ENCODE measurements at places on chromosomes 1 and 21.
A peak's percentile ranks its signal among the peaks of the same experiment; 100 is the strongest.

DNA sequence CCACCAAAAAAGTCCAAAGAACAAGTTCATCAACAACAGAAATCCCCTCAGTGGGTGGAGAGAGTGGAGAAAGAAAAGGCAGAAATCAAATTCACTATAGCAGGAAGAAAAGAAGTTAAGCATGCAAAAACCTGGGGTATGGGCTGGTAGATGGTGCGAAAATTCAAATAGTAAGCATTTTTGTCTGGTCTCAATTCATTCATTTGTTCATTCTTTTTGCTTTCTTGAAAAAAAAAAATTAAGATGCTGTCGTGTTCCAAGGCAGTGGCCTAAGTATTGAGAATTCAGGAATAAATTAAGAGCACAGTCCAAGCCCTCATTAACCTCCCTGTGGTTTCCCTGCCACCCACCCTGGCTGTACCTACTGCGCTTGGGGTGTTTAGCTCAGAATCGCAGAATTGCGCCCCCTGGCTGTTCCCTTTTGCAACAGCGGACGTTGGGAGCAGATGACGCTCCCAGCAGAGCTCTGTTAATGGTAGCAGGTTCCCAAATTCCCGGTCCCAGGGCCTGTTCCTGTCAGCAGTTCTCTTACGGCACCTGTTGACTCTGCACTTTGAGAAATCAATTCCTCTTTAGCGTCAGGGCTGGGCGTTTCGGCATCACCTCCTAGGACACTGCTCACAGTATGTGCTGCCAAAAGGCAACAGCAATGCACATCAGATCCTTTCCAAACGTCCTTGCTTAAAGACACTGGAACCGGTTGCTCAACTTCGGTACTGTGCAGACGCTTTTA lies 34.0 kb upstream of the SSX2IP start:
- DNase-seq, result no peak

DNA sequence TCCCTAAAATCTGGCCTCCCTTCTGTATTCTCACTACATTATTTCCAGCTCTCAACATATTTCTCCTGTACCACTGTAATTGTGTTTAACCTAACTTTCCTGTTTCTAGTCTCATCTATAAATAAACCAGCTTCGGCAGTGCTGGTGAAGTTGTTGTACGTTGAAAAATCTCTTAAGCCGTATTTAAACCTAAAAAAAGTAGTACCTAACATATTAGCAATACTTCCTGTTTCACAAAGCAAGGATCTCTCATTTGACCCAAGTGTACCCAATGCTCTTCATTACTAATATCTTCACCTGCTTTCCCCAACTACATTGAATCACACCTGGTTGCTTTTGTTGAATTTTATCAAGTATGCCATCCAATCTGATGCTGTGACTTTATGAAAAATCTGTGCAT lies 42.2 kb upstream of the RGS21 start:
- no peak for DNase-seq

DNA sequence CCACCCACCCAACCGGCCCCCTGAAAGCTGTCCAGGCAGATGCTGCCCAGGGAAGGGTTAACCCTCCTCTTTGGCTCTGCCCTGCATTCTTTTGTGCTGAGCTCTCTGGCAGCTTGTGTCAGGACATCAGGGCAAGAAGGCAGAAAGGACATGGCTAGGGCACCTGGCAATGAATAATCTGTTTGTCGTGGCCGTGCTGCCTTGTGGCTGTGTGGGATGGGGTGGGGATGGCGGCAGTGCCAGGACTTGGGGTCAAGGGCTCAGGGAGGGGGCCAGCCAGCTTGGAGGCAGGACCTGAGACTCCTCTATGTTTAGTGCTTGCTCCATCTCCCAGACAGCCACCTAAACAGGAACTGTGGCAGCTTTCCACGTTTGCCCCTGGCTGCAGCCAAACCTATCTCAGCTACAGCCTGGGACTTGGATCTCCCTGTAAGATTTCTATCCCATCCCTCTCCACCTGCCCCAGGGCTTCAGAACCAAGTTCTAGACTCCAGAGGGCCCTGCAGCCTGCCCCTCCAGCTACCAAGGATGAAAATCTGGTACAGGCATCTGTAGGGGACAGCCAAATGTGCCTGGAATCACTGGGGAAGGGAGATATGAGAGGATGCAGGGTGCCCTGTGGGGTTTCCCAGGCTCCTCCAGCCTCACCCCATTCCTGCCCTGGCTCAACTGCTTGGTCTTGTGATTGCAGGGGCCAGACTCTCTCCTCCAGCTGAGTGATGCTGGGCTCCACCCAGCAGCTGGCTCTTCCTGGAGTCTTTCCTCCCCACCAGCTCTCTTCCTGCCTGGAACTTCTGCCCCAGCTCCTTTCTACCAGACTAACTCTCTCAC lies 9.6 kb upstream of the GPR37L1 start:
- DNase-seq, result no peak

DNA sequence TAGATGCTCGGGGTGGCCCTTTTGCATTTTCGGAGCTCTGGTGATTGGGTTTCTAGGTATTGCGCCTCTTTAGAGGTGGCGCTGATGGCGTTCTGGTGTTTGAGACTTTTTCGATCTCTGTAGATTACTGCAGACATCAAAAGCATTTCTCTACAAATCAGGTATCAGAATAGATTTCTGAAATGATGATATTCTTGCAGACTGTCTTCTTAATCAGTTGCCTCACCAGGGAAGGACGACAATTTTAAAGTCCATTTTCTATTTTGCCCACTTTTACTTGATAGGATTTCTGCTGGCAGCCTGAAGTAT lies 65.2 kb upstream of the VAMP3 start:
- DNase-seq, result peak; percentile 7

DNA sequence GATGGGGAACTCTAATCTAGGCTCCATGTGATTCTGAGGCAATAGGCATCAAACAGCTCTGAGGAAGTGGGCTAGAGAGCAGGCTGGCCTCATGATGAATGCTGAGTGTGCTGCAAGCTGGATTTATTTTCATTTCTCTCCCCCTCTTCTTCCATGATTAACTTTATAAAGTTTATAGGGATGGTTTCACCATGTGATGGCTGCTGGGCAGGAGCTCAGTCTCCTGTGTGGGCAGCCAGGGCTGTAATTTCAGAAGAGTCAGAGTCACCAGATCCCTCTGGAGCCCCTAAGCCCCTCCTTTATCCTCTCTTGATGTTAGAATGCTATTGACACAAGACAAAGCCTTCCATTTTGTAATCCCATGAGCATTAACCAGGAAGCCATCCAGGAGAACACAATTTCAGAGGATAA lies 143.6 kb downstream of the CNIH3 start:
- no peak for DNase-seq

GRCh38 chr1:63103682-63104081 lies 218.7 kb upstream of the FOXD3 start:
- DNase-seq, result no peak

GRCh38 chr1:198775606-198776005 lies 136.8 kb downstream of the PTPRC start:
- DNase-seq, result no peak

GRCh38 chr1:3125078-3125477 lies 56.1 kb downstream of the PRDM16 start:
- DNase-seq, result no peak

DNA sequence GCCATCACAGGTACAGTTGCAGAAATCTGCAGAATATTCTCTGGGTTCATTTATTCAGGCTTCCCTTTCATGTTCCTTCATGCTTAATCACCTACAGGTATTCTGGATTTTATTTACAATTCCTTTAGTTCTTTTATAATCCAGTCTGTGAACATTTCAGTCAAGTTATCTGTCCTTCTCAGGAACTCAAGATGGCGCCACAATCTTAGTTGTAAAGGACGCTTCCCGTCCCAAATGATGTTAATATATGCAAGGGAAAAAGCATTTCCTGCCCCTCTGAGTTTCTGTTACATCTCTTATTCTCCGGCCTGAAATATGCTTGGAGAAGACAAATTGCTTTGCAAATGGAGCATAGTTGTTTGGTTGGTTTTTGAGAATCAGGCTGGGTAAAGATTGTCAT lies 19.3 kb downstream of the F3 start:
- DNase-seq, result peak; percentile 69

- DNase-seq, result no peak
Measured at GRCh38 chr1:207191061-207191460, 87.0 kb downstream of the C4BPA start.

- DNase-seq, result no peak
Measured at GRCh38 chr1:38117444-38117887, 70.9 kb upstream of the POU3F1 start.

DNA sequence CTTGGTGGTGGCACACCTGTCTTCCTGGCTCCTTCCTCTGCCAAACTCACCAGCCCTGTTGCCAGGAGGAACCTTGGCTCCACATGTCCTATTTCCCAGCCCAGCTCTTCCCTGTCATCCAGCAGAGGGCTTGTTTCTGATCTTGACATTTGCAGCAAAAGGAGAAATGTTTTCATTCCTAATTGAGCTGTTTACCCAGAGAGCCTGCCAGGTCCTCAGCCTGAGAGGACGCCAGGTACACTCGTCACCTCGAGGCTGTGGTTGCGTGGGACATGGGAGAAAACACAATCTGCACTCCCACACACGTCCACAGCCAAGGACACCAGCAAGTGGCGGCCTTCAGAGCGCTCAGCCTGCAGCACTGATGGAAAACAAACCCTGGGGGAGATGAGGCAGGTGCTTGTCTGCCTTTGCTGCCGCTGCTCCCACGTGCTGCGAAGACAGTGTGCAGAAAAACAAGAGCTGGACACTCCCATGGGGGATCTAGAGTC lies 132.8 kb upstream of the CD34 start:
- no peak for DNase-seq
